ENCODE measurements at places on chromosomes 16 and 17.

GRCh38 chr16:74034862-74035261 lies 261.8 kb upstream of the PSMD7 start:
- DNase-seq, result no peak

DNA sequence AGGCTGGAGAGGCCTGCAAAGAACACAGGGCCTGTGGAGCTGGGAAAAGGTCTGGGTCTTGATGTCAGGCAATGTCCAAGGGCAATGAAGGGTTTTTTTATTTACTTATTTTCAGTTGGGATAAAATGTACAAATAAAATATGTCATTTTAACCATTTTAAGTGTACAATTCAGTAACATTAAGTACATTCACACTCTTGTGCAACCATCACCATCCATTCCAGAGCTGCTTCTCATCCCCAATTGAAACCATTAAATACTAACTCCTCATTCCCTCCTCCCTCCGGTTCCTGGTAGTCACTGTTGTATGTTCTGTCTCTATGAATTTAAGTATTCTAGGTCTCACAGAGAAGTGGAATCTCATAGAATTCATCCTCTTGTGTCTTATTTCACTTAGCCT lies 444.7 kb downstream of the HS3ST3B1 start:
- no peak for DNase-seq

DNA sequence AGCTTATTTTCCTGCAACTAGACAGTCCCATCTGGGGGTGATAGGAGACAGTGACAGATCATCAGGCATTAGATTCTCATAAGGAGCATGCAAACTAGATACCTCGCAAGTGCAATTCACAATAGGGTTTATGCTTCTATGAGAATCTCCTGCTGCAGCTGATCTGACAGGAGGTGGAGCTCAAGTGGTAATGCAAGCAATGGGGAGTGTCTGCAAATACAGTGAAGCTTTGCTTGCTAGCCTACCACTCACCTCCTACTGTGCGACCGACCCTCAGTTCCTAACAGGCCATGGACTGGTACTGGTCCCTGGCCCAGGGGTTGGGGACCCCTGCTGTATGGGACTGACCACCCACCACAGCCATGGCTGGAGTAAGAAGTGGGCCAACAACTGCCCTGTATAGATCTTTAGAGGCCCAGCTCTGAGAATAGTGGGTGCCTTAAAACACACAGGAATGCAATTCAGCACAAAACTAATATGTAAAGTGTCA lies 26.0 kb upstream of the IRX3 start:
- DNase-seq, result no peak

GRCh38 chr16:80664226-80664625 lies 123.4 kb downstream of the DYNLRB2 start:
- no peak for DNase-seq

DNA sequence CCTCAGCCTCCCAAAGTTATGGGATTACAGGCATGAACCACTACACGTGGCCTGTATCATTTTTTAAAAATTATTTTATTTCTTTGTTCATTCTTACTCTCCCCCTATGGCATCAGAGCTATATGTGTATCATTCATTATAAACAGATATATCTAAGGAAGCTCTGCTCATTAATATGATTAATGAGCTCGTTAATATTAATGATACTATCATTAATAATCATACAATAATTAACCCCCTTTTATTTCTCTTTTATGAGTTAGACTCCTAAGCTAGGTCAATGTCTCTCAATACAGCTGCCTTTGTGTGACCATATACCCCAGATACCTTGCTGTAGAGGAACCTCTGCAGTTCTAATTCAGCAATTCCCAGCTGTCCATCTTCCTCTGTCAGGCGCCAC lies 4.5 kb upstream of the RSKR start:
- DNase-seq, result no peak

Measured in CD4-positive, alpha-beta T cell treated with Interleukin-17A for 1 hour (primary cell).